ENCODE measurements at places on chromosomes 11 and 22.

DNA sequence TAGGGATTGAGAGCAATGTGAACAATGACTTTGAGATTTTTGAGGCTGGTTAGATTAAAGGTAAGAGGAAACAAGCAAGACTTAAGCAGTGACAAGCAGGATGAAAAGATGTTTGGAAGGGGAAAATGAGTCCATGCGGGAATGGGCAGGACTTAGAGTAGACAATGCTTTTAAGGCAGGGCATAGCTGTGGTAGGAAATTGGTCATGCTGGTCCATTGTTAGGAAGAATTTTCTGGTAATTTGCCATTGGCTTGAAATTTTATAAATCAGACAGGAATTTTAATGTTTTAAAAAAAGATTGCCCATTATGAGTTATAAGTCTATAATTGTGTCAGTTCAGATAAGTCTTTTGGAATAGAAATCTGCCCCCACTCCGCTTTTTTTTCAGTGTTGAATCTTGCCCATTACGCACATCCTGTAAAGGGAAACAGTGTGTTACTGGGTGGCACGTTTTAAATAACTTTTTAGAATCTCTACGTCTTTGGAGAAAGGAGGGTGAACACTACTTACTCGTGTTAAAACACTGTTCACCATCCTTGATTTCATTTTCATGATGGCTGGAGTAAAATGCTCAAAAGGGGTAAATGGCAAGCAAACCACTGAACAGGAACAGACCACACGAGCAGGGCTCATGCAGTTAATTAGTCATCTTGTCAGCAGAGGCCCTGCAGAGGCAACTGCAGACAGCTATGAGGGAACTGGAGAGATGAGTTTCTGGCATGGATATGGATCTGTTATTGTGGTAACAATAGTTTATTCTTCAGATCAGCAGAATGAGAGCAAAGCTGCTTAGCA lies 25.0 kb downstream of the SWAP70 start:
- no peak for DNase-seq

- DNase-seq, result no peak
These were observed 11.1 kb downstream of the FOLR3 start for GRCh38 chr11:72146625-72147024.

DNA sequence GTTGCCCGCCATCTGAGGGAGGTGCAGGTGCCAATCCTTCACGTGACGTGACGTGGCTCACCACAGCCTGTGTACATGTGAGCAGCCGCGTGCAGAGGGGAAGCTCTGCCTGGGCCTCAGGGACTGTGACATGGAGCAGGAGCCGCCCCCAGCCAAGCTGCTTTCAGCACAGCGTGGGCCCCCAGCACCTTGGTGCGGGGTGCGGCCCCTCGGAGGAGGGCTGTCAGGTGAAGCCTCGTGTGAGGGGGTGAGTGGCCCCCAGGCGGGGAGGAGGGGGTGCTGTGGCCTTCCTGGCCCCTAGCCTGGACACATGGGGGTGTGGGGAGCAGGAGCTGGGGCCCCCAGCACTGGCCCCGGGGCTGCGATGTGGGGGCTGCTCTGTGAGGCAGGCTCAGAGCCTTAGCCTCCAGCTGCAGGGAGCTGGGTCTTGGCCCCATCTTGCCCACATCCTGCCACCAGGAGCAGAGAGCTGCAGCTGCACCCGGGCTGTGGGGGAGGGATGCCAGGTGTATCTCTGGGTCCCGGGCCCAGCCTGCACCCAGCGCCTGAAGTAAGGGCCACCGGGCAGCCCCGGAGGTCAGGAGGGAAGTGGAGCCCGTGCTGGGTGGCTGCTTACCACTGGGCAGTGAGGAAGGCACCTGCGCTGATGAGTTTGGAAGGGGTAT lies at the start of gene ADORA2A:
TSS of gene ADORA2A (plus strand) at position 100 of the 665 bp plus-strand sequence. CDS start 5,806 bp downstream, outside the sequence.
- peak; percentile 59 for DNase-seq

GRCh38 chr11:112584672-112585071 lies 324.0 kb upstream of the PLET1 start:
- DNase-seq, result no peak

DNA sequence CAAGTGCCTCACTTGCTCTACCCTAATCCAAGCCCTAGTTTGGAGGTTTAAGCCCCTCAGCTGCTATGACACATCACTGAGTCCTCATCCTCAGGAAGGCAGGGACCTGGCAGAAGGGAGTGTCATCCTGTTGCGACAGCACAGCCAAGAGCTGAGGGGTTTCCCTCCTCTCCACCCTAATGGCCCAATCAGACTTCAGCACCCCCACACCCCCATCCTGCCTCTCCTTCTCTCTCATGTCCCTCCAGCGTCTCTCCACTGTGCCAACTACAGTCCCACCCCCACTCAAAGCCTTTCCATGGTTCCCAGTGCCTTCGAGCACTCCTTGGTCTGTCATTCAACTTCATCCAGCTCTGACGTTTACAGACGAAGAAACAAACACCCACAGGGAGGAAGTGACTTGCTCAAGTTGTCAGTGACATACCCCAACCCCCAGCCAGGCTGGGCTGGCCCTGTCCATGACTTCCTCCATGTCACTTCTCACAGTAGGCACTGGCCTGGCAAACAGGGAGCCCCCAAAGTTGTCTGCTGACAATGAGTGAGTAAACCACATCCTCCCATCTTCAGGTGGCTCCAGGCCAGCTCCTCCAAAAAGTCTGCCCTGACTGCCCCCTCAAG lies 15.6 kb downstream of the ARAP1 start:
- DNase-seq, result peak; percentile 44

GRCh38 chr22:49961005-49961600 lies 531 bp downstream of the PIM3 start:
- no peak for DNase-seq

DNA sequence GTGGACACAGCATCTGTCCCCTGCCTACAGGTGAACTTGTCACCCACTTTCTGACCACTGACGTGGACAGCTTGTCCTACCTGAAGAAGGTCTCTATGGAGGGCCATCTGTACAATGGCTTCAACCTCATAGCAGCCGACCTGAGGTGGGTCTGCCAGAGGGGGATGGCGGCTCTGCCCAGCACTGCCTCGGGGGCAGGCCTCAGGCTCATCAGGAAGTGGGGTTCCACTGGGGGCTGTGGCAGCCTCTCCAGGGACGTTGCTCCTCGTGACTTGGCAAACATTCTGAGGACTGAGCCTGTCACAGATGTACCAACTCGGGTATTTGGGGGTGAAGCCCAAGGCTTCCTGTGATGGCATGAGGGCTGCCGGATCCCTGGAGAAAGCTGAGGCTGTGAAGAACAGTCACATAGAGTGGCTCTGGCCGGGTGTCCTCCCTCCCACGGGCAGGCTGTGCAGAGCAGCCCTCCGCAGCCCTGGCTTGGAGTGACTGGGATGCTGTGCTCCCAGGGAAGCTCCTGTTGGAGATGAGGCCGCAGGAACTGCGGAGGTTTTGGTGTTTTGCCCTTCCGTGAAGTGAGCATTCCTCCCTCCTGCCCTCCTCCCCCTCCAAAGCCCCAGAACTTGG lies 26.5 kb upstream of the DGCR8 start:
- no peak for DNase-seq

DNA sequence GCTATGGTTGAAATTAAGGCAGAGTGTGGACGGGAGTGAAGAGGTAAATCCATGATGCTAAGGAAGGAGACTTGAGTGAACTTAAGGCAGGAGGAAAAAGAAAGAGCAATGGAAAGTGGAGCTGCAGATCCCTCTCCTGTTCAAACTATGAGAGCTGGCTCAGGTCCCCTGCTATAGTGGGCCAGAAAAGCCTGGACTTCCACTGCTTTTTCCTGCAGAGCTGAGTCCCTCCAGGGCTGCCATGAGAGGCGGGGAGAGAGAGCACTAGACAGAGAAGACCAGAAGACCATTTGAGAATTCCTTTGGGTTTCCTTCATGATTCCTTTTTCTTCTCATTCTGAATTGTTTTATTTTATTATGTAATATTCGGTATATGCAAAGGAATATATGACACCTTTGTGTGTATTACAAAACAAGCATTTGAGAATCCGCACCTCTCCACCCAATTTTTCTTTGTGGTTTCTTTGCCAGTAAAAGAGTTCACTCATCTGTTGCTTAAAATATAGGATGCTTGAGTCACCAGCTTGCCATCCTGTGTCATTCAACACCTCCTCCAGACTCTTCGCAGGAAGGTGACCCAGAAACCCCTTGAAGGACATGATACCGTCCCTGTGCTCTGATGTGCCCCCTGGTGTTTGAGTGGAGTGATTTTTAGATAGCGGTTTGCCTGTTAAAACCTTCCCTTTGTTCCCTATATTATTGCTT lies 24.4 kb downstream of the SREBF2 start:
- peak; percentile 55 for DNase-seq

DNA sequence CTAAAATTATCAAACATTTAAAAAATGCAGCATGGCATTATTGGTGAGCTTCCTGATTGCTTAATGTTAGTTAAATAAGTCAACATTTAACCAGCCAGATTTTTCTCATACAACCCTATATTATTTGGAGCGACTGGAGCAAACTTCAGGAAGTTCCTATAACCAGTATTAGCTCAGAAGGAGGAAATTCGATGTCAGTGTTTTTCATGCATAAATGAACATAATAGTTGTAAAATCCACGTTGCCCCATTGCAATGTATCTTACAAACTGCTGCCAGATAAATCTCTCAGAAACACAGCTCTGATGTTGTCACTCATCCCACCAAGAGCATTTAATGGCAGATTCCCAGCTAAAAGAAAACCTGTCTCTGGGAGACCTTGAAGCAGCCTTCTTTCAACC lies 278.5 kb downstream of the CASP12 start:
- no peak for DNase-seq

GRCh38 chr22:28018461-28018927 lies 99.4 kb upstream of the PITPNB start:
- DNase-seq, result no peak

DNA sequence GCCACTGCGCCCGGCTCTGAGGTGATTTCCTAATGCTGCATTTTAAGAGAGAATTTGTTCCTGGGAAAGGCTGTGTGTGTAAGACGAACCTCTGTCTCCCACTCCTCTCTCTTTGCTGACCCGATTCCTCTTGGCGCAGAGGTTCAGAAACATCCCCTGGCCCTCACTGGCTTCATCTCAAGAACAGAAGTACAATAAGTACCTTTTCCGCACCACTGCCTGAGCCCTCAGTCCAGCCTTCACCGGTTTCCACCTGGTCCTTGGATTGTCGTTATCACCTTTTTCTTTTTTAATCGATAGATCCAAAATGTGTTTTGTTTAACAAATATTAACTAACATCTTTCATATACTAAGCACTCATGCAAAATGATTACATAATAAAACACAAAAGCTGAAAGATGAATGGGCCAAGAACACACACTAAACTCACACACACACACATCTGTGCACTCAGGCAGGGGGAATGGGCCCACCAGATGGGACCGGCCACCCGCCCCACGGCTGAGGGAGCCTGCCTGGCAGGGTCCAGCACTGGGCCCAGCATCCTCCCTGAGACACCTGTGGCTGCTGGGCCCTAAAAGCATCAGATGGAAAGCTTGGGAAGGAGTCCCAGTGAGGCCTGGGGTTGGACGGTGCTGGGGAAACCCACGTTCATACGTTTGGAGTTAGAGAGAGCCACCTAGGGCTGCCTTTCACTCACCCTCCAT lies 50.4 kb upstream of the A4GALT start:
- no peak for DNase-seq

DNA sequence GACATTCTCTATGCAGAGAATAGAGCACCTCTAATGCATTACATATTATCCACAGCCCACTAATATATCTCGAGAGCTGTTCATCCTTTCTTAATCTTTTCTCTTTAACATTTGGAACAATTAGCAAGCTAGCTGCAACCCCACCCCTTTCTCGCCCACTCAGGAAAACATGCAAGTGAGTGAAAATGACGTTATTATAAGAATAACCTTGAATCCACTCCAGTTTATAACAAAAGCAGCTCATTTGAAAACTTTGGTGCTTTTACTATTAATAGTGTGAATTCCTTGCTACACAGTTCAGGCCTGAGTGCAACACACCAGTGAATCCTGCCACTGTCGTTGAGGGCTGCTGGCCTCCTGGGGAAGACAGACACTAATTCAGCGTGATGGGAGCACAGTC lies 63.3 kb upstream of the BMAL1 start:
- no peak for DNase-seq

DNA sequence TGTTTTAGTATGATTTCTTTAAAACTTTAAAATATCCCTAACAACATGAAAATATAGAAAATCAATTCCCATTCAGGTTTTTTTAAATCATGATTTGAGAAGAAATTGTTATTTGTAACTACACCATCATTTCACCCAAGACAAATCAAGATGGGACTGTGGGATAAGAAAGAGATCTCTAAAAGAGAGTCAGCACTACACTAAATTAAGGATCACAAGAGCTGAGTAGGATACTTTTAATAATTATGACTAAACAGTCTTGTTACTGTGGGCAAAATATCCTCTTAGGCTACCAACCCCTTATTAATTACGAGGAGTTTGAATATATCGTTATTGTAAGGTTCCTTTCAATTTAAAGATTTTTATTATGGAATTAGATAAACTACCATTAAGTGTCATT lies 3.0 kb downstream of the GAS2 start:
- no peak for DNase-seq

GRCh38 chr22:43225609-43226008 lies 38.7 kb upstream of the TTLL12 start:
- DNase-seq, result no peak

DNA sequence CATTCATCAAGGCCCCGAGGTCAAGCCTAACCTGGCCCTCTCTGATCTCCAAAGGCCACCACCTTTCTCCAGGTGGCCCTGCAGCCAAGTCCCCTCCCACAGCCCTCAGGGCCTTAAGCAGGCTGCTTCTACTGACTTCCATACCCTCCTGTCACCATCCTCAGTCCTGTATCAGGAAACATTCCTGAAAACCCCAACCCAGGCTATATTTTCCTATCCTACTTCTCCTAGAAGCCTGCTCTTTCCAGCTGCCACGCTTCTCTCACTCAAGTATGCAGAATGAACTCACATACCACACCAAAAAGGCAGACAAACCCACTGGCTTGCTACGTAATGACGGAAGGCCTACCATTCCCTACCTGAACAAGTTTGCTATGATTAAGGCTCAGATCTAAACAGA lies 23.6 kb downstream of the MORC2 start:
- no peak for DNase-seq

GRCh38 chr22:24190596-24191208 lies 9.4 kb downstream of the SUSD2 start:
- no peak for DNase-seq

DNA sequence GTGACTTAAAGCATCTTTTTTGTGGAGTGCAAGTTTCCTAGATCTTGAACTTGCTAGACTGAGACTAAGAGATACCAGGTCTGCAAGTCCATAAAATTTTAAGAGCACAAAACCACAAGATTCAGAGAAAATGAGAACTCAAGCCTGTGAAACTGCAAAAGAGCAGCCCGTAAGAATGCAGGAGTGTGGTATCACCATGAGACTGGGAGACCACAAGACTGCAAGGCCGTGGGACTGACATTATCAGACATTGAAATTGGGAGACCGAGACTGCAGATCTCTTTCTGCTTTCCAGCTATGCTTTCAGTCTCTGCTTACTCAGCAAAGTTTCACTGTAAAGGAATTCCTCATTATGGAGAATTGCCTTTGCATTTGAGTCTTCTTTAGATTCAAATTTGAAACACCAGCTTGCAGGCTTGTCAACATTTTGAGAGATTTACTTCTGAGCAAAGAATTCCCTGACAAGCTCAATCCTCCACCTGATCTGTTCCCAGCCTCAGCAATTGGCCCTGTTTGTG lies 621.2 kb downstream of the KCNA4 start:
- no peak for DNase-seq

GRCh38 chr11:6650980-6651379 lies 4.6 kb downstream of the DCHS1 start:
- DNase-seq, result no peak
